Naive thymus-derived CD8-positive, alpha-beta T cell (primary cell): ENCODE measurements at places on chromosomes 7 and 10.

- no peak for DNase-seq
Measured at GRCh38 chr7:73329861-73330581, 2.1 kb downstream of the FKBP6 start.

DNA sequence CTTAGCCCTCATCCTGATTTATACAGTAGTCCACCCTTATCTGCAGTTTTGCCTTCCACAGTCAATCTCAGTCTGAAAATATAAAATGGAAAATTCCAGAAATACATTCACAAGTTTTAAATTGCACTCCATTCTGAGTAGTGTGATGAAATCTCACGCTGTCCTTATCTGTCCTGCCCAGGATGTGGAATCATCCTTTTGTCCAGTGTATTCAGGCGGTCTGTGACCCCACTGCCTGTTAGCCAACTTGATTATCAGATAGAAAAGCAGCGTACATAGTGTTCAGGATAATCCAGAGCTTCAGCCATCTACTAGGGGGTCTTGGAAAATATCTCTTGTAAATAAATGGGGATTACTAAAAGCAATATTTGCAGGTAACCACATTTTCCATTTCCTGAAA, 146.3 kb downstream of the MALRD1 start:
- DNase-seq: no peak

GRCh38 chr7:94639384-94639783, 16.5 kb downstream of the SGCE start:
- no peak for DNase-seq

DNA sequence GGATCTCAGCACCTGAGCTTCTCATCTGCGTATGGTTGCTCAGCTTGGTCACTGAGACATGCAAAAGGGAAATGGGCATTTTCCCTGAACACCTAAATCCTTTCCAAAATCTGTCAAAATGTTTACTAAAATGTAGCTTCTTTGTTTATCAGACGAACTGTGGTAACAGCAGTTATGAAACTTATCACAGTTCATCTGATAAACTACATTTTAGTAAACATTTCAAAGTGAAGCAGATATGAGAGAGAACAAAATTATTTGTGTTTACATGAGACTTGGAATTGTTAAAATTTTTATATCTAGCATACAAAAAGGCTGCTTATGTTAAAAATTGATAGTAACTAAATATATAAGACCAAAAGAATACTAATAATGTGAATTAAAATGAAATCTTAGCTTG, 573.4 kb upstream of the C7orf33 start:
- no peak for DNase-seq

DNA sequence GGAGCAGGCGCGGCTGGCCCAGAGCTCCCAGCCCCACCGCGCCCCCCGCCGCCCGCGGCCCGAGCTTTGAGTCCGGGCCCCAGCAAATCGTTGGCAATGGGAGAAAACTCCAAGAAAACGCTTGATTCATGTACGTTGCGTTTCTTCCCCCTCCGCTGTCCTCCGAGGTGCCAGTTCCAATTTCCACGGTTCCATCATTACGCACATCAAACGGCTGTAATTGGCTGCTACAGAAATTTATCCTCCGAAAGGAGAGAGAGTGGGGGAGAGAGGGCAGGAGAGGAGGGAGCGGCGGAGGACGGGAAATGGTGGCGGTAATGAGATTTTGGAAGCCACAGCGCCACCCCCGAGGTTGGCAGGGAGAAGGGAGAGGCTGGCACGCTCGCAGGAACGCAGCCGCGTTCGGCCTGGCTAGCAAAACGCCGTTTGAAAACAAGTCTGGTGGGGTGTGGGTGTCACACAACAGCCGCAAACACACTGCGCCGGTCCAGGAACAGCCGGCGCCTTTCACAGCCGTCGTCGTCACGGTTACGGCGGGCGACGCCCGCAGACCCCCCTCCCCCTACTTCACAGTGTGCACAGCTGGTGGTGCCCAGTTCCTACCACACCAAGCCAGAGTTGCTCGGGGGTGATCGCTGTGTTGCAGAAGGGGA, 57.5 kb downstream of the UNCX start:
- no peak for DNase-seq

DNA sequence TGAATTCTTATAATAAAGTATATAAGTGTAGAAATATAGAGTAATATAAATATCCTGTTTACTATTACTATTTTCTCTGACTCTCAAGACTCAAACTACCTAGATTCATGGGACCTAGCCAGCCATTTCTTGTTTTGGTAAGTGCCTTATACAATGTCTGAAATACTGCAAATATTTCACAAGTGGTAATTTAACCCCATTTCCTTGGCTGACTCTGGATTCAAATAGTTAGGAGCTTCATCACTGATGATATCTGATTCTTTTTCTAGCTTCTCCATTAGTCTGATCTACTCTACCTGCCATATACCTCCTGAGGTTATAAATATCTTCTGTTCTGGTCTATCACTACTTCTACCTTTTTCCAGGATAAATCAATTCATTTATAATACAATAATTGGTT, 6.4 kb upstream of the RALA start:
- DNase-seq: no peak

GRCh38 chr7:149196151-149196704, 882 bp downstream of the ZNF282 start:
- no peak for DNase-seq

DNA sequence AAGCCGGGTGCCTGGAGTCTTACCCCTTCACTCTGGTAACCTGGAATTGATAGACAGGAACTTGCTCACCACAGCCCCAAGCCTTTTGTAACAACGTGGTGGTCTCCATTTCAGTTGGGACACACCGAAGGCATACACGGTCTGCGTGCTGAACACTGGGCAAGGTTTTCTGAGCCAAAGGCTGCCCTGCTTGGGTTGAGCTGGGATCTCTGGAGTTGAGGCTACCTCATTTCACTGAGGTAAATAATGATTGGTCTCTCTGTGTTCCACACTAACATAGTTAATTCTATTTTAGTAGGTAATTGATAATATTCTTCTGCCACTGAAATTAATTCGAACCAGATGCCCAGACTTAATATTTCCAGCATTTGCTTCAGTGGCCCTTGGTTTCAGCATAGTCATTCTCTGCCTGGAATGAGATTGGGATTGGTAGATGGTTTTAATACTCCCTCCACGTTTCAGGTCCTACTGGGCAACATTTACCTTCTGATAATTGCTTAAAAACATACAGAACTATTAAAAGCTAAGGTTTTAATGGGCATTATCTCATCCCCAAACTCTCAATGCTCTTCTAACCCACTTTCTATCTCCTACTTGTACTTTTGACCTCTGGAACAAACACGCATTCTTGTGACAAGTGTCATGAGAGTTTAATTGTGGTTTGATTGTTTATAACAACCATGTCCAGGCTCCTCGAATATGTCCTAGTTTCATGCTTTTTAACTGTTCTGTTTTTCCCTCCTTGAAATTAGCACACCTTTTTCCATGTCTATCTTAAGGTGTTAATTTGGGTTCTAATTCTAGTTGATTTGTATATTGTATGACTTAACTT, 202.3 kb upstream of the KLF6 start:
- no peak for DNase-seq

DNA sequence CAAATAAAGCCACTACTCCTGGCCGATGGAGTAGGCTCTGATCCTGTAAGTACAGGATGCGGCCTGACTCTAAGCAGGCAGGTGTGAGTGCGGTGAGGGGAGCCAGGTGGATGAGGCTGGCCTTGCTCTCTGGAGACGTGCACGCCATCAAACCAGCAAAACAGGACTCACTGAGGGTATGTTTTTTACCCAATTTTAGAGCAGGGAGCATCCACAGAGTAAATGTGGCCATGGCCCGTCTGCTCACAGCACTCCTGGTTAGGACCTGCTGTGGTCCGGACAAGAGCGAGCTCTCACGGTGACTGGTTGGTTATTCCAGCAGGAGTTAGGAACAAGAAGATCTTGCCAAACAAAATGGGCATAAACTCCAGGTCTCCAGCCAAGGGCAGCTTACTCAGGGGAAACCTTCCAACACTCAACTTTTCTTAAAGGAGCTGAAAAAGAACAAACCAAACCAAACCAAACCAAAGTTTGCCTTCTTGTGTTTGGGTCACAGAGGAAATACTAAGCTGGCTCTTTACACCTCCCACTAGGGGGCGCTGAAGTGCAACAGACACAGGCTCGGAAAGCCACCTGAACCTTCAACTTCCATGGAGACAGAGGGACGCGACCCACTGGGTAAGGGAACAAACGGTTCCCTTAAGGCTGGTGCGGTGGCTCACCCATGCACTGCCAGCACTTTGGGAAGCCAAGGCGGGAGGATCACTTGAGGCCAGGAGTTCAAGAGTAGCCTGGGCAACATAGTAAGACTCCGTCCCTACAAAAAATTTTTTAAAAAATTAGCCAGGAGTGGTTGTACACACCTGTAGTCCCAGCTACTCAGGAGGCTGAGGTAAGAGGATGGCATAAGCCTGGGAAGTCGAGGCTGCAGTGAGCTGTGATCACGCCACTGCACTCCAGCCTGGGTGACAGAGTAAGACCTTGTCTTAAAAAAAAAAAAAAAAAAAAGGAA, 122.4 kb downstream of the CLEC2L start:
- peak; percentile 84 for DNase-seq

- DNase-seq: no peak
Measured at GRCh38 chr7:33807779-33808482, 97.4 kb upstream of the BMPER start.

GRCh38 chr10:80532571-80532970, 5.1 kb upstream of the SH2D4B start:
- DNase-seq: no peak

DNA sequence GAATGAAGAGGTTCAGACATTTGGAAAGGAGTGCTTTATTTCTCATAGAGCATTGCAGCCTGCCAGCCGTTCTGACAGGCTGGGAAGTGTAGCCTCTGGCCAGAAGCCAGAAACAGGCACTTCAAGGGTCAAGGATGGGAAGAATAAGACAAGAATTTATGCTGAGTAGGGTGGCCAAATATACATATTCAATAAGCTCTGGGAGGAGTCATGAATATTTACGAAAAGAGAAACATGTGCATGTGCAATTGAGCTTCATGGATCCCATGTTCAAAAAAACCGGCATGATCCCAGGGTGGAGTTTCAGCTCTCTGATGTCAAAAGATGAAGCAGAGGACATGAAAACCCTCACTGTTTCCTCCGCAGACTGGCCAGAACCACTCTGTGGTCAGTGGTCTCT, 32.9 kb downstream of the TLX1 start:
- DNase-seq: no peak

- DNase-seq: no peak
Measured at GRCh38 chr7:3520206-3520605, 219.2 kb downstream of the SDK1 start.

DNA sequence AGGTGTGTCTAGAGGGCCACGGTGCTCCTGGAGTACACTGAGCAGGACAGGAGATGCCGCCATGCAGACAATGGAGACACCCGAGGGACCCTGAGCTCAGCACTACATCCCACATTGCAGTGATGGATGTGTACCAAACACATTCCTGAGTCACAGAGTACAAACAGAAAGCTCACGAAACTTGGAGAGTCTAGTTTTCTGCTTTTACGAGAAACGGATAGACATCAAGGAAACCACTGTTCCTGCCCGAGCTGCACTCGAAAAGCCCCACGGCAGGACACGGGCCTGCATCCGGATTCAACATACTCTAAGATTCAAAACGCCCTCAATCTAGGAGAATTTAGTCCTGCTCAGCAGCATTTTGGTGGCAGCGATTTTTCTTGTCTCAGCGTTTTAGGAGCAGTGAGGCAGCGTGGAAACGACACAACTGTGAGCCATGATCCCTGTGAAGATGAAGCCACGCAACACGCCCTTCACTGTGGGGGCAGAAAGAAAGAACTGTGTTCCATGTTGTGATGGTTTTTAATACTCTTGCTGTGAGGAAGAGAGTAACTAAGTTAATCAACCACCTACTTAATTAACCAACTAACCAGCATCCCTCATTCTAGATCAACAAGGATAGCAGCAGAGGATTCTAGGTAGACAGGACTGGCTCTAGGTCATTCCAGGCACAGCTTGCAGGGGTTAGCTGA, 3.2 kb downstream of the TNS3 start:
- DNase-seq: no peak

GRCh38 chr7:82035456-82035855, 265.6 kb upstream of the HGF start:
- DNase-seq: no peak

DNA sequence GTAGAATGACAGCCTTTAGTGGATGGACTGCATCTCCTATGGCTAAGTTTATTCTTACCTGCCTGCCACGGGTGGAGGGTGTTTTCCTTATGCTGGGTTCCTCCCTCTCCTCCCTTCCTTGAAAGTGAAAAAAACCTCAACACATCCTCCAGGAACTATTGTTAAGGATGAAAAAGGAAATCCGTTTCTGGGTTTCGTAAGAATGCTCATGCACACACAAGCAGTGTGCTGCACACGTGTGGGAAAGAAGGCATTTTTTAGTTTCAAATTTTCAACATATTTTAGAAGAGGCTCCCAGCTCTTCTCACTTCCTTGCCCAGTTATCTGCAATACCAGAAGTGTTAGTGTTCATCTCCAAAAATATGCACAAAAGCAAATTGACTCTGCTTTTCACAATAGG, 90.6 kb downstream of the FAM171A1 start:
- no peak for DNase-seq

GRCh38 chr7:122736183-122736582, 33.5 kb upstream of the RNF148 start:
- no peak for DNase-seq

DNA sequence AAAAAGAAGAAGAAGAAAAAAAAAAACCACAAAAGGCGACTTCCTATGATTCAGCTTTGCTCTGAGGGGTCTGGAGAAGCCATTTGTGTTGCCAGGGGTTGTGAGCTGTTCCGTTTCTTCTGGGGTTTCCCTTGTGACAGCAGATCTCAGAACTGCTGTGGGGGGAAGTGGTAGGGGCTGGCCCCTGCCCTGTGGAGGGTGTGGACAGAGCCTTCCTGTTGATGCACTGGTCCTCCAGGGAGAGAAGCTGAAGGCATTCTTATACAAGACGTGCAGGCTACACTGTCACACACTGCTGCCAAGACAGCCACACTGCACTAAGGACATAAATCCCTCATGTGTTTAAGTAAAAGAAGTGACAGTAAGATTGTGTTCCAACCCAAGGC, 17.3 kb upstream of the CSGALNACT2 start:
- DNase-seq: peak; percentile 22

DNA sequence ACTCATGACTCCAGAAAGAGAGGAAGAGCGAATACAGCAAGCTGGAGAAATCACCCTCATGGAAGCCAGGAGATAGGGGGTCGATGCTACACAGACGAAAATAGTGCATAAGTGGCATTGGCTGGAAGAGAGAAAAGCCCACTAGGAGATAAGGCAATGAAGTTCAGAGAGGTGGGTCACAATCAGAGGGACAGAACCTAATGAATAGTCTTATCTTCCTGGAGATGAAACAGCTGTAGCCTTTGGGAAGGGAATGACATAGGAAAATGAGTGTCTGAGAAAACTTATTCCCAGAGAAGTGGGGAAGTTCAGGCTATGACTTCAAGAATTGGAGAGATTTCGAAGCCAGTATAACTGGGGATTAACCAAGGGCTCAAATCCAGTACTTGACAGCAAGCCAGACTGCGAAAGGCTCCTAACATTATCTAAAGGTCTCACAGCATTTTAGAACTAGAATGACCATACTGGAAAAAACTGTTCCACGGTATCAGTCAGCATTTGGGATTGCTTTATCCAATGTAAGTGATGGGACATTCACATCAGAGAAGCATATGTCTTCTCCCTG, 211.1 kb downstream of the ZNF365 start:
- DNase-seq: no peak
